Activated gamma-delta T cell treated with anti-CD3 and anti-CD28 coated beads, Interleukin-2, amount 50 U/mL, for 16 hours (primary cell): ENCODE measurements at places on chromosomes 4 and X.
A peak's percentile ranks its signal among the peaks of the same experiment; 100 is the strongest.

DNA sequence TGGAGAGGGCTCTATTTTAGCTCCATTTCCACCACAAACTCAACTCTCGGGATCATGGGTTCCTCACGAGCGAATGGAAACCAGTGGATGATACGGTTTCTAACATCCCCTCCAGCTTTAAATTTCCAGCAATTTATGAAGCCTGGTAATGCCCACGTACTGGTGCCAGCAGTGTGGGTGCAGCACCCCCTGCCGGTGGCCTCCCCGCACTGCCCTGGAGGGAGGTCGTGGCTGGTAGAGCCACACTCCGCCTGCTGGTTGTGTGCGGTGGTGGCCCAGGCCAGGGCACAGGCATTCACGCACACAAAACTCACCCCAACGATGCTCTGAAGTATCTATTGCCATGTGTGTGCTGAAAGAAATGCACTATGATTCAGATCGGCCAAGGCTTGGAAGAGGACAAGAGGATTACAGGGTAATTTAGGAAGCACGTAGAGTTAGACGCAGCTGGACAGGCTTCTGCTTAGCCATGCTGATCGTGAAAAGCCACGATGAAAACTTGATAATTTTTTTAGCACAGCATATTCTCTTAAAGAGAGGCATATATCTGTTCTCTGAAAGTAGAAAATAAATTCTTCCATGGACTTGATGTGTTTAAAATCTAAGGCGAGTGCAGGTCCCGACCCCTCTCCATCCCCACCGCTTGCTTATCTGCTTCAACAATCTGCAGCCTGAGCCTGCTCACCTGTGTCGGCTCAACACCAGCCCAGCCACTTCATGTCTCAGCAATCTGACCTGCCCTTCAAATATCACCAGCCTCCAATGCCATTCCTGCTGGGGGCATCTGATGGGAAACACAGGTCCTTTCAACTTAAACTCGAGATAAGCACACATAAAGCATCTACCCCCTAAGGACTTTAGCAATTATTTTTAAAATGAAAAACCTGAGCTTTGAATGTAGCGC is 59.1 kb downstream of the SCD5 start:
- DNase-seq: peak; percentile 11

DNA sequence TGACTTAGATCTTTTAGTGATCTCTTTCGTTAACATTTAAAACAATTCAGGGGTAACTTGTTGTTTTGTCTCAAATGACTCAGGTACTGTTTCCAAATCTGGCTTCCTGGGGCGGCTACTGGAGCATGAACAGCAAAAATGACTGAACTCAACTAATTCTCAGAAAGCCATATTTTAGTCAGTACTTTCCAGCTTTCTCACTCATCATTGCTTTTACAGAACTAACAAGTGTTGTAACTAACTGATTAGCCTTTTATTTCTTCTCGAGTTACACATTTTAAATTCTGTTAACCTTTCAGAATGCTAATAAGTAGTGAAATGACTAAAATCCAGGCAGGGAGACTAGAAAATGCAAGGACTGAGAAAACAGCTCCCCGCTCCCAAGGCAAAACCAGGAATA is 55.3 kb downstream of the JADE3 start:
- DNase-seq: no peak

- no peak for DNase-seq
These were observed 53.0 kb downstream of the FAM53A start for GRCh38 chr4:1631136-1631535.

GRCh38 chr4:184103527-184104264 is 114.0 kb downstream of the ENPP6 start:
- DNase-seq: no peak

DNA sequence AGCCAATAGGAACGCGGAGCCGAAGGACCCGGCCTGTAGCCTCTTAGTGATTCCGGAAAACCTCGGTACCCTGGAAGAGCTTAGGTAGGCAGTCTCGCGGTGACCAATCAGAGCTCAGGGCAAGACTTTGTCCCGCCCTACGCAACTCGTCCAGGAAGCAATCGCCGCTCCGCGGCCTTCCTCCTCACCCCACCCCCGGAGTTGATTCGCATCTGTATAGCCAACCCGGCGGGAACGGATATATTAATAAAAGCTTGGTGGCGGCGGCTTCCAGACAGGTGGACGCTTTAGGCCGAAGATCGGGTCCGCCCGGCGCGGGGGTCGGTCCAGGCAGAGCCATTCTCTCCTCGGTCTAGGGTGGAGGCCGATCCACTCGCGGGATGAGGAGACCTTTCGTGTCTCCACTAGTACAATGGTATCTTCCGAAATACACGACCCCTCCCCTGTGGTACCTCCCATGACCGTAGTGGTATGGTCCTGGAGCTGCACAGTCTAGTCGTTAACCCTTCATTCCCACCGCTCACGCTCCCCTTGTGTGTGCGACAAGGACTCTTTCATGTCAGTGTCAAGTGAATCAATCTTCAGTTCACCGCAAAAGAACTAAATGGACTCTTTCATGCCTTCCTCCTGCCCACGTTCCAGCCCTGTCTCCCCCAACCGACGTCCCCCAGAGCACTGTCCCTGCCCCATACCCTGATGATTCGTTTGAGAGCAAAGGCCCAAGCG is 24.2 kb upstream of the GLOD5 start:
- peak; percentile 71 for DNase-seq

DNA sequence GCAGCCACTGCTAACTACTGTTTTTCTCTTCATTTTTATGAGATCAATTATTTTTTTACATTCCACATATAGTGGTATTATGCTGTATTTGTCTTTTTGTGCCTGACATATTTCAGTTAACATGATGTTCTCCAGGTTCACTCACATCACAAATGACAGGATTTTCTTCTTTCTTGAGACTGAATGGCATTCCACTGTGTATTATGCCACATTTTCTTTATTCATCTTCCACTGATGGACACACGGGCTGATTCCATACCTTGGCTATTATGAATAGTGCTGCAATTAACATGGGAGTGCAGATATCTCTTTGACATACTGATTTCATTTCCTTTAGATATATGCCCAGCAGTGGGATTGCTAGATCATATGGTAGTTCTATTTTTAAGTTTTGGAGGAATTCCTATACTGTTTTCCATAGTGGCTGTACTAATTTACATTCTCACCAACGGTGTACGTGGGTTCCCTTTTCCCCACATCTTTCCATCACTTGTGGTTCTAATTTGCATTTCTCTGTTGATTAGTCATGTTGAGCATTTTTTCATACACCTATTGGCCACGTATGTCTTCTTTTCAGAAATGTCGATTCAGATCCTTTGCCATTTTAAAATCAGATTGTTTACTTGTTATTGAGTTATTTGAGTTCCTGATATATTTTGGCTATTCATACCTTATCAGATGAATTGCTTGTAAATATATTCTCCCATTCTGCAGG is 14.9 kb upstream of the ZCCHC4 start:
- no peak for DNase-seq

DNA sequence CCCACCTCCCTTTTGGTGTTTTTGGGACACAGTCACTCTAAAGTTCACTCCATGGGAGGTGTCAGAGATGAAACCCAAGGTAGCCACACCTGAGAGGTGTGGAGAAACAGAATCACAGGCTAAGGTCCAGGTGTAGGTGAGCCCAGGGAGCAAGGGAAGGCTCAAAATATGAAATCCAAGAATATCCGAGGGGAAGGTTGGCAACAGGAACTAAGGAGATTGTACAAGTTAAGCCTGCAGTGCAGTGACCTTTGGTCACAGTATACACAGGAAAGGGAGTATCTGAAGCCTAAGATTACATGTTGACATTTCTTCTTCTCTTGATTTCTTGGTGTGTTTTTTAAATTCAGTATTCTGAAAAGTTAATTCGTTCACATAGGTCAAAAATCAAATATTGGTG is 46.5 kb downstream of the PHF8 start:
- DNase-seq: no peak

- DNase-seq: no peak
These were observed 30.9 kb downstream of the RNF150 start for GRCh38 chr4:141102367-141102766.

DNA sequence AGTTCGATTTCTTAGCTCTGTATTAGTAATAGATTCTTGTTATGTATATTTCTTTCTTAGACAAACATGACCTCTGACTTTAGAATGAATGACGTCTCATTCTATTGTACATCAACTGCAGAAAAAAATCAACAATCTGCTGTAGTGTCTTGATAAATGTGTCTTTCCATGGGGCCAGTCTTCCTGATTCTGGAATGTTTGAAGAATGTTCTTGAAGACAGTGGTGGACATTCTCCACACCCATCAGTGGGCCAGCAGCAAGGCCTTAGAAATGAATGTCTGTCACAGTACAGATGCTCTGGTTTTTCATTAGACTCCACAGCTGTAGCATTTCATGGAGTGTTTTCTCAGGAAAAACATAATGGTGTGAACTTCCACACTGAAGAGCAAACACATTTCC is 63.2 kb upstream of the FAM47B start:
- DNase-seq: no peak

DNA sequence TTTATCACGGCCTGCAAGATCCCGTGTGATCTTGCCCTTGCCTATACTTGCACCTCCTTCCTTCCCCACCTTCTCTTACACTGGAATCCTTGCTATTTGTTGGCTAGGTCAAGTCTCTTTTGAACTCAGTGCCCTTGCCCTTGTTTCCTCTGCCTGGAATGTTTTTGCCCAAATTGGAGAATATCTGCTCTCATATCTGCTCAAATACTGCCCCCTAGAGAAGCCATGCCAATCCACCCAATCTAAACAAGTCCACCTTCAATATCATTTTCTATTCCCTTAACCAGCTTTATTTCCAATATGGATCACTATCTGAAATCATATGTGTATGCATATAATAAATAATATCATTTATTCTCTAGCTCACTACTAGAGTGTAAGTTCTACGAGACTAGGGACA is 1044.2 kb upstream of the FTHL17 start:
- no peak for DNase-seq

GRCh38 chrX:39261446-39262147 is 460.3 kb downstream of the MID1IP1 start:
- no peak for DNase-seq

DNA sequence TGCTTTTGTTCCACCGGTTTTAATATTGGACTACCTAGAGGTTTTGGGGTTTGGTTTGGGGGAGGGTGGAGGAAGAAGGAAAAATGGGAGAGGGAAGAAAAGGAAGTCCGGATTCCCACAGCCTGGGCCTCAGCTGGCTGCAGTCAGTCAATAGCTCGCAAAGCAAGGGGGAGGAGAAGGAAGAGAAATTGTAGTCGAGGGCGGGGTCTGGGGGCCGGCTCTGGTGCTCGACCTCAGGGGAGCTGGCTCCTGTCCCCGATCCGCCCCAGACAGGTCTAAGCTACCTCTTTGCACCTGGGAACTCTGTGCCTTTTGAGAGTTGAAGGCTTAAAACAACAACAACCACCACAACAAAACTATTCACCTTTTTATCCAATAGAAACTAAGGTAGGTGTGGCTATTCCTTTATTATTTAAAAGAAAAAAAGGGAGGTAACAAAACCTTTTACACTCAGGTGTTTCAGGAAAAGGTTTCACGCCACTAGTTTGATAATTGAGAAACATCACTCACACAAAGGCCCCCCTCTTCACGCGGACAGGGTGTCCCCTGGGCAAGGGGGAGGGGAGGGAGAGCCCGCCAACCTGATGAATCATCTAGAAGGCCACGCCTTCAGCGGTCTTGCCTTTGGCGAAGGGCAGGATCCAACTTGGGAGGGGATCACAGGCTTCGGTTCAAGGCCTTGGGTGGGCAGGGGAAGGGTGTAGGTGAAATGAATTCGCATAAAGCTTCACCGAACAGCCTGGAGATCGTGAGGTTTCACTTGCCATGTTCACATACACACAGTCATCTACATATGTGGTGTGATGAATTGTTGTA is 1.6 kb upstream of the LNX1 start:
- no peak for DNase-seq

DNA sequence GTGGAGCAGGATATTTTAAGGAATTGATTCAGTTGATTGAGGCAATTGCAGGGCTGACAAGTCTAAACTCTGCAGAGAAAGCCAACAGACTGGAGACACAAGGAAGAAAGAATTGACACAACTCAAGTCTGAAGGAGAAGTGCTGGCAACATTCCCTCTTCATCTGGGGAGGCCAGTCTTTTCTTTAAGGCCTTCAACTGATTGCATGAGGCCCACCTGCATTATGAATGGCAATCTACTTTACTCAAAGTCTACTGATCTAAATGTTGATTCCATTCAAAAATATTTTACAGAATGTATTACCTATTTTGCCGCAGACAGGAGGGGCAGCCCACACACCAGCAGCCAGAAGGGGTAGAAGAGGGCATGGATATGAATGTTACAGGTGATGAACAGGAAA is 425.2 kb downstream of the PCDH10 start:
- no peak for DNase-seq

DNA sequence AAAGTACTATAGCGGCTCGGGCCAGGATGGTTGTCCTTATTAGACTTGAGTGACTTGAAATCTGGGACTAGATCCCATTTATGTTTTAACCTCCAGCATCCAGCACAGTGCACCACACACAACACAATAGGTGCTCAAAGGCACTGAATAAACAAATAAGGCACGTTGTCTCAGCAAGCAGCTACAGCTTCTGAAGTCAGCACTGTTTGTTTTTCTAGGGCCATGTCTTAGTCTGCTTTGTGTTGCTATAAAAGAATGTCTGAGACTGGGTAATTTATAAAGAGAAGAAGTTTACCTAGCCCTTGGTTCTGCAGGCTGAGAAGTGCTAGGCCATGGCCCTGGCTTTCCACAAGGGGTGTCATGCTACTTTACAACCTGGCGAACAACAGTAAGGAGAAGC is 102.1 kb upstream of the LNX1 start:
- no peak for DNase-seq

DNA sequence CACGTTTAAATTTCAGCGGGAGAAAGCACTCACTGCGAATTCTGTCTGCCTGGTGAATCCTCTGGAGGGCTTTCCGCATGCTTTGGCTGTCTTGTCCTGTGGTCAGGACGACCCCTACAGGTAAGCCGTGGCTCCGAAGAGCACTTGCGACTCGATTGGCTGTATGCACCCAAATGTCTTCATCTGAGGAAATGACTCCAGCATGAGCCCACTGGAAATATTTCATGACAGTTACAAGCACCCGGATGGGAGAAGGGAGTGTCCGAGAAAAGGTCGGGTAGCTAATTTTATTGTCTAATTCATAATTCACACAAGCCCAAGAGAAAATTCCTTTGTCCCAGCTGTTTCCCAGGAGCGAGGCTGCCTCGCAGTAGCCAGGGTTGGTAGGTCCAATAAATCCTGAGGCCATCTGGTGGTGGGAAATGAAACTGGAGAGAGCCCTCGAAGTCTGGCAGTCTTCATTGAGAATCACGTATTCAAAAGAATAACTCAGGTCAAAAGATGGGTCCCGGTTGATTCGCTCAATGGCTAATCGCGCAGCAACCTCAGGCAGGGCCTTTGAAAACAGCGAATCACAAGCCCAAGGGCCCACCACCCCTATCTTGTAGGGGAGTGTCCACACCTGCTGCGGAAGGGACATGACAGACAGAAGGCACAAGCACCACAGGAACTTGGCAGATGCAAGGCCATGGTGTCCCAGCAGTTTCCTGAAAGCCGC is 6.6 kb downstream of the GUCY2F start:
- DNase-seq: no peak

DNA sequence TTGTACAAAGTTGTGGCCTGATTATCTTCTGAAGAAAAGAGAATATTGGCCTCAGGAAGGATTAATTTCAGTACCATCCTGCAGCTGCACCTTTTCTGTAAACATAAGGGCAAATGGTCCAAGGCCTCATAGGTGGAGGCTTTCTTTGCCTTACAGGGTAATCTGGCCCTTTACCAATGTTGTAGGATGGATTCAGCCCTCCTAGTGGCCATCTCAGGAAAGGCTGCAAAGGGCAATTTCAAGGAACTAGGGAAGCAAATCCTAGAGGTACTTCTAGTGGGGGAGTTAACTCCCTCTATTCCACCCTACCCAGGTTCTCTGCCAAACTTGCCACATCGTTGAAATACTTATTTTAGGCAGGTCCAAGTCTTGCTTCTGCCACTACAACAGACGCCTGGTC is 57.6 kb downstream of the UGT2B11 start:
- no peak for DNase-seq
